ENCODE measurements at places on chromosomes 12 and 14. TPM values are rescaled to one million over a fixed set of nuclear protein-coding genes. Genes with fewer than 3 reads are reported as not detected.

- no peak for DNase-seq
These were observed 19.3 kb downstream of the PPP2R5E start for GRCh38 chr14:63523735-63524426.

GRCh38 chr14:49977126-49977841, 84.4 kb downstream of the ARF6 start:
- DNase-seq: no peak

DNA sequence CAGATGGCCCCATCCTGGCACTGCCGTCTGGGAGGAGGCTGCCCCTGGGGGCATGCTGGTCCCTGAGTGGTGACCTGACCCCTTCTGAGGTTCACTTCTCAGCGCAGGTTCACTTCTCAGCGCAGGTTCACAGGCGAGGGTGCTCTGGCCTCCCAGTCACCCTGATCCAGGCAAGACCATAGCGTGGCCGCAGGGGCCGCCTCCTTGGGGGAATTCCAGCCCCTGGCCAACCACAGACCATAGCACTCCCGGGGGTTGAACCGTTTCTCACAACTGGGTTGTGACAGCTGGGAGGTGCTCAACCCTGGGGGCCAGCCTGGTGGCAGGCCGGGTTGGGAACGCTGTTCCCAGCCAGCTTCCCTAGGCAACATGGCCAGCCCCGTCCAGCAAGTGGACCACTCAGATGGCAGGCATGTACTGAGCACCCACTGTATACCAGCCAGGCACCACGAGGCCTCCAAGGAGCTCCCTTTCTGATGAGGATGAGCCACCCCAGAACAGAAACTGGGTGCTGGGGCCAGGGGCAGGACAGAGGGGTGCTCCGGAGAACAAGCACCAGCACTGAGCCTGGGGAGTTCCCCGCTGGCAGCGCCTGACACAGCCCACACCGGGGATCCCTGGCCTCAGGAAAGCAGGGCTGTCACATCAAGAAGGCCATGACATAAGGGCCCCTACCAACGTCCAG, 28.3 kb upstream of the ZFP36L1 start:
- no peak for DNase-seq

DNA sequence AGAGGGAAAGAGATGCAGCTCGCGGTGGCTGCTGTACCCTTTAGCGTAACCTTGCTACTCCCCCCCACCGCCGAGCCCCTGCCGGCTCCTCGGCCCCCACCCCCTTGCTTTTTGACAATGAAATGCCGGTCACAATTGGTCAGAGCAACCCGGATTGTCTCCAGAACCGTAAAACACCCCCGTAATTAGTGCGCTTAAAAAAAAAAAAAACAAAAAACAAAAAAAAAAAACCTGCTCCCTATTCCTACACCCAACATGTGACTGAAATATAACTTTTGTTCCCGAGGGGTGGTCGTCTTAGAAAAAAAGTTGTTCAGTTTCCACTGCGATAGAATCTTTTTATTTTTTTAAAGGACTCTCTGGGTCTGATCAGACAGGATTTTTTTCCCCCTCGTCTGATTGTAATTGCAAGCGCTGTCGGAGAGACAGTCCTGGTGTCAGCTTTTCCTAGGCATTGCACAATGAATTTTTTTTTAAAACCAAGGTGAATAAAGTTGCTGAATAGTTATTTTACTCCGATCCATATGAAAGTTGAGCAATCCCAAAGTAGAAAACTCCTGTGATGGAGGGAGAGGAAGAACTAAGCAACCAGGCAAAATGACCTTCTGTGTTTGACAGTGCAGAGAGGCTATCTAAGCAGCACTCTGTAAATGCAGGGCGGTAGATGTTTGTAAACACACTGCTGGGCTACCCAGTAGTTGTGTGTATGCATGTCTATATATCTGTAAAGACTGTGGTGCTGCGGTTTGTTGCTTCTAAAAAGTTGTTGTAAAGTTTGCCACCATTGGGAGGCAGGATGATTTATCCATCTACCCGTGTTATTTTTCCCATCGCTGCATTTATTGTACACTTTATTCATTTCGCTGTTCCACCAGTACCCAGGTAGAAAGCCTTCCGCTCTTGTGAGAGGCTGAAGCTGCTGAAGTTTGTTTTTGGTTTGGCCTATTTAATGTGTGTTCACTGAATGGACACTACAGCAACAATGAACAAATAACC, 1.1 kb downstream of the ETV6 start:
- no peak for DNase-seq

Gene C12orf50
- polyA plus RNA-seq: not detected

Gene IFI27L2
- polyA plus RNA-seq: 122 TPM

Gene CABP1
- 0.27 TPM for polyA plus RNA-seq

DNA sequence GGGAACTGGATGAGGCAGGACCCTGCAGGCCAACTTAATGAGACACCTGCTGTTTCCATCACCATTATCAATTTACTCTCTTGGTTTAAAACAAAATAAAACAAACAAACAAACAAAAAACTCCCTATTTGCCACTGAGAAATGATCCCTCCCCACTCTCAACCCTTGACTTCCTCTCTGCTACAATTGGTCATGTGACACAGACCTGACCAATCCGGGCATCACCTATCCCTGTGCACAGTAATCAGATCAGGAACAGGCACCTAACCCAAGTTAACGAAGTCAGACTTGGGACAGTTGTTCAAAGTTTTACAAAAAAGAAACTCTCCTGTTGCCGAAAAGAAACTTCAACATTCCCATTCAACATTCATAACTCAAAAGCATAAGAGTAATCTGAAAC, 58.4 kb downstream of the NELL2 start:
- DNase-seq: no peak

Gene TAS2R46
- polyA plus RNA-seq: not detected

DNA sequence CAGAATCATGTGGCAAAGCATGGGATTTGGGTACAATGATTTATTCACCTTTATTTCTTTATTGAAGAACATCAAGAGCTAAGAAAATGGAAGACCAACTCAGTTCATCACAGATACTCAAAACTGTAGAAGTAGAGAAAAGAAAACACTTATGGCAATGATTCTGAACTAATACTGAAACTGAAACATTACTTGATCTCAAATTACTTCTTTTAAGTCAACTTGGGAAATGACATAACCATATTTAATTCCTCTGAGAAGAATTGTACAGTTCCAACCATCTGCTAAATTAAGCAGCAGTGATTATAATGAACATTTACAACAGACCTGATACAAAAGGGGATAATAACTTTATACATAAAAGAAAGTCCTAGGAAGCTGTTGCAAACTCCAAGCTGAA, 466.5 kb downstream of the TMTC2 start:
- no peak for DNase-seq

Gene VRTN
- polyA plus RNA-seq: not detected

DNA sequence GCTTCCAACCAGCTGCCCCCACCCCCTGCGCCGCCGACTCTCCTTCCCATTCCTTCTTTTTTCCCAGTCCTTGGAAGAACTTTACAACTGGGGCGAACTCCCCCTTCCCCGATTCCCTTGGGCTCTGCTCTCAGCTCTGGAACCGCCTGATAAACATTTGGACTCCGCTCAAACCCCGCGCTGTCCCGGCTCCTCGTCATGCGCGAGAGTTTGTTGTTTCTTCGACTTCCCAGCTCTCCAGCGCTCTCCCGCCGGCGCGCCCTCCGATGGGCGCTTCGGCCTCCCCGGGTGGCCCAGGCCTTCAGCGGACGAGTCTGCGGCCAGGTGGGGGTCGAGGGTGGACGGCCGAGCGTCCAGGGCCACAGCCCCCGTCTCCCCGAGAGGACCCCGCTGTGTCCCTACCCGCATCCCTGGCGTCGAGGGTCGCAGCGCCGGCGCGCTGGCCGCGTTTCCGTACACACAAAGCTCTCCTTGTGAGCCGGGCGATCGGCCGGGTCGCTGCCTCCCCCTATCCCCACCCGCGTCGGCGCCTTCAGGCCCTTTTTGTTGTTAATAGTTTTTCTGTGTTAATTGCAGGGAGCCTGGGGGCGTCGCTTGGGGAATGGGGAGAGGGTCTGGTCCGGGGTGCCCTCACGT, 847 bp downstream of the MMP14 start:
- DNase-seq: no peak

- DNase-seq: no peak
These were observed 249.1 kb upstream of the E2F7 start for GRCh38 chr12:77314378-77315052.

DNA sequence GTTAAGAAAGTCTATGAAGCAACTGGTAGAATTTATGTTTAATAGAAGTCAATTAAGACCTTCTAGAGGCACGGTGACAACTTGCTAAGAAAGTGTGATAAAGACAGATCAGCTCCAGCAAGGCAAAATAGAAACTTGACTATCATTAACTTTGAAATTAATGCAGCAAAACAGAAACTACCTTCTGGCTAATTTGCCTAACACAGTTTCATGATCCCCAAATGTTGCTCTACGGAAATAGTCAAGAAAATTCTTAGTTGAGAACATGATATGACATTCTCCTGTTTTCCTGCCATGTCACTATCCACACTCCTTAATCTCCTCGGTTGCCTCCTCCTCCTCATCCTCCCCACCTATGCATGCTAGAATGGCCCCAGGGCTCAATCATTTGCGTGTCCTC, 4.2 kb downstream of the DENND5B start:
- DNase-seq: no peak

GRCh38 chr14:89399594-89400068, 17.4 kb downstream of the FOXN3 start:
- peak; percentile 76 for DNase-seq

- DNase-seq: no peak
These were observed 23.3 kb downstream of the DMAC2L start for GRCh38 chr14:50335389-50335788.

GRCh38 chr14:32908196-32909084, 30.2 kb upstream of the NPAS3 start:
- no peak for DNase-seq

GRCh38 chr12:9001233-9001632, 11.9 kb downstream of the KLRG1 start:
- no peak for DNase-seq

DNA sequence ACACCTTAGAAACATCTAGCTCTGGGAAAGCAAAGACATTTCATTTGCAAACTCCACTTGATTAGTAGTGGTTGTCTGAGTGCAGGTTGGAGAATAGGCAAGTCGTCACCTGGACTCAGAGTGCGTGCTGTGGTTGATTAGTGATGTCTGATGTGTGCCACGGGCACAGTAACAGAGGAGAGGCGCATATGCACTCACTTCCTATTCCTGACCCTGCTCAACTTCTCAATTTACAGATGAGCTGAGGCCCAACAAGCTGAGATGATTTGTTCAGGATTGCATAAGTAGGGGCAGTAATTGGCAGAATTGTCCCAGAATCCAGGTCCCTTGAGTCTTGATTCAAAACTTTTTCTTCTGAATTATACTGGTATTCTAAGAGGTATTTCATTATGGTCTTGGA, 44.9 kb downstream of the ADCK1 start:
- no peak for DNase-seq

All from AG04450 (cell line).